ENCODE measurements at places on chromosomes 11 and 22. TPM values are rescaled to one million over a fixed set of nuclear protein-coding genes. Genes with fewer than 3 reads are reported as not detected.

The RFPL2 gene
- total RNA-seq, result not detected

The C11orf21 gene
- 1.3 TPM for total RNA-seq

The PGR gene
- total RNA-seq, result 7.6 TPM

The OR51E2 gene
- total RNA-seq, result 0.23 TPM

The APOL4 gene
- total RNA-seq, result 9.5 TPM

The METTL15 gene
- total RNA-seq, result 17.6 TPM

The SORL1 gene
- 9.4 TPM for total RNA-seq

The GNG3 gene
- total RNA-seq, result not detected

The CTSW gene
- total RNA-seq, result 1.8 TPM

The RAB38 gene
- total RNA-seq, result 0.86 TPM

The MYO18B gene
- total RNA-seq, result 0.23 TPM

The NCAM1 gene
- total RNA-seq, result 134 TPM

GRCh38 chr22:30870451-30871345, 97.9 kb downstream of the MORC2 start:
- peak; percentile 71 for DNase-seq

- peak; percentile 85 for DNase-seq
Measured at GRCh38 chr11:110173811-110174644, 80.8 kb downstream of the ZC3H12C start.

GRCh38 chr11:57463671-57464538, 3.6 kb downstream of the RTN4RL2 start:
- no peak for DNase-seq

DNA sequence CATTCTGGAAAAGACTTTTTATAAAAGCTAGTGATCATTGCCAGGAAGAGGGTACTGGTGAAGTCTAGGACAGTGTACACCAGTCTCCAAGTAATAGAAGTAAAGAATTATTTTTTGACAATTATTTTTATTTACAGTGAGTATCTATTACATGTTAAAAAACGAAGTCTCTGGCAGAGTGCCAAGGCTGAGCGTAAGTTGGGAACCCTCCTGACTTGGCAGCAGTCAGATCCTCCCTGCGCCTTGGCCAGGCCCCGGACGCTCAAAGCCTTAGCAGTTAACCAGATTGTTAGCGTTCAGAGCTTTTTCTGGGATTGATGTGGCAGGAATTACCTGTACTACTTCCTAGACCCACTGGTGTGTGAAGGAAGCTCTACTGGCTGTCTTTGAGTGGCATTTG, 38.1 kb upstream of the CTTN start:
- no peak for DNase-seq

GRCh38 chr22:49365191-49365837, 462.4 kb downstream of the BRD1 start:
- DNase-seq, result peak; percentile 23

DNA sequence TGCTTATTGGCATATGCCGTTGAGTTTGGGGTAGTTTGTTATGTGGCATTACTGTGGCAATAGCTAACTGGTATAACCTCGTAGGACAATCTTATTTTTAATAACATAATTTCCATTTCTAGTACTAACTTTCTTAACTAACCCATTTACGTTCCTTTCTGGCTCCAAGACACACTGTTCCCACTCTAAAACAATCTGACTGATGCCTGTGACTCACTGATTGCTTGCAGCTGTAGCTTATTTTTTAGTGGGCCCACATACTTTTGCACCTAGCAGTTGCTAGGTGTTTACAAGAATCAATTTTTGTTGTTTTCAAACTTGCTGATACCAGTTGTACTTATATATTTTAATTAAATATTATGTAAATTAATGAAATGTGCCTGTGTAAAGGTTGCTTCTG, 52.2 kb downstream of the FAT3 start:
- DNase-seq, result no peak

- DNase-seq, result no peak
Measured at GRCh38 chr11:97157221-97157740, 767.5 kb downstream of the JRKL start.

DNA sequence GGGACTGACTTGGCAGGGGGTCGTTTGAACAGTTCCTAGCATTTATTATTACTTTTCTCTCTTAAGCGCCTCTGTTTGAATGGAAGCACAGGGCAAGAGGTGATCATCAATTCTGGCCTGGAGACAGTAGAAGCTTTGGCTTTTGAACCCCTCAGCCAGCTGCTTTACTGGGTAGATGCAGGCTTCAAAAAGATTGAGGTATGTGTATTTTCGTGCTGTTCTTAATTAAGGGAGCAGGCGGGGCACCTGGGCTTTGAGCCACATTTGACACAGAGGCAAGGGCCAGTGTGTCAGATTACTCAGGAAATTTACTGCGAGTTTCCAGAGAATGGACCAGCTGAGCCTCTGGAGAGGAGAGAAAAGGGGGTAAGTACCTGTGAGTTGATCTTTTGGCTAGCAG, 102.4 kb upstream of the SORL1-AS1 start:
- DNase-seq, result no peak

GRCh38 chr22:43796567-43796966, 15.5 kb downstream of the EFCAB6 start:
- no peak for DNase-seq

- no peak for DNase-seq
Measured at GRCh38 chr11:34957206-34957605, 40.8 kb downstream of the PDHX start.

GRCh38 chr11:112469376-112469775, 208.7 kb upstream of the PLET1 start:
- no peak for DNase-seq

- peak; percentile 16 for DNase-seq
Measured at GRCh38 chr11:75264356-75264755, 23.8 kb downstream of the TPBGL start.

- peak; percentile 81 for DNase-seq
Measured at GRCh38 chr11:63769042-63769713, 603 bp upstream of the ZFTA start.

DNA sequence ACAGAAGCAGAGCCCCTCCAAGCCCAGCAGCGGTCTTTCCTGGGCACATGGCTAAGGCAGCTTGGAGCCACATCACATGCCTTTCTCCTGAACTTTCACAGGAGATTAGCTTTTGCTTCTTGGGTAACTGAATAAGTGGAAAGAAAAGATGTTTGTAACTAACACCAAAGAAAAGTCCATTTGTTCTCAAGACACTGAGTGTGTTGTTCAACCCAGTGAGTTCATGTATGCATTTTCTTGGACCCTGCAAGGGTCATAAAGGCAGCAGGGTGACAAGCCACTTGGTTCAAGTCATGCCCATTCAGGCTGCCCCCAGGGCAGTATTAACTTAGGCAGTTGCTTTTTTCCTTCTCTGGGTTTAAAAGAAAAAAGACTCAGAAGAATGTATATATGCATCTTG, 203.4 kb downstream of the FAM76B start:
- DNase-seq, result no peak

GRCh38 chr22:17910561-17911311, 113.6 kb downstream of the MICAL3 start:
- DNase-seq, result peak; percentile 92

GRCh38 chr11:42171046-42171445, 711.6 kb upstream of the LRRC4C start:
- DNase-seq, result no peak

Data from posterior vena cava (tissue), 2 donors.